Fibroblast of skin of scalp (primary cell): ENCODE measurements at places on chromosomes 7 and 10.

DNA sequence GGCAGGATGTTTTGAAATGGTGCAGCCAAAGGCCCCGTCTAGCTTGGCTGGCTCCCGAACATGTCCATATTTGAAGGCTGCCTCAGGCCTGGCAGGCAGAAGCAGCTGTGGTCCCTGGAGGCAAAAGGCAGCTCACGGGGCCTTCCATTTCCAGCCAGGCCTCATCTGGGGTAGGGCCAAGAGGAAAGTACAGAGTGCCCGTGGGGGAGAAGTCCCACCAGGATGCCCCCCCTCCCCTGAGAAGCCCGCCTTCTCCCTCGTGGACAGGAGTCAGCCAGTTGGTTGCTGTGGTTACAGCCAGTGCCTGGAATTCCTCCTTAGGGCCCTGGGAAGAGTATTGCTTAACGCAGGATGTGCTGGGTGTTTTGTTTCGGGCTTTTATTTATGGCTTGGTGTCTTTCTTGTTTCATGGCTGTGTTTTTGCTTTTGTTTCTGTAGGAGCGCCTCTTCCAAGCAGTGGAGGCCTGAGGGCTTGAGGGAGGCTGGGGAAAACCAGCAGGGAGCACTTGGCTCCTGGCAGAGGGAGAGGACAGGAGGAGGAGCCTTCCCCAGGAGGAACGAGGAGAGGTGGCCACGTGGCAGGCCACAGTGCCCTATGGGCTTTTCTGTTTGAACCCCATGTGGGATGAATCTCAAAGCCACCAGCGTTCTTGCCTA, 45.4 kb downstream of the CHST3 start:
- peak; percentile 98 for DNase-seq

DNA sequence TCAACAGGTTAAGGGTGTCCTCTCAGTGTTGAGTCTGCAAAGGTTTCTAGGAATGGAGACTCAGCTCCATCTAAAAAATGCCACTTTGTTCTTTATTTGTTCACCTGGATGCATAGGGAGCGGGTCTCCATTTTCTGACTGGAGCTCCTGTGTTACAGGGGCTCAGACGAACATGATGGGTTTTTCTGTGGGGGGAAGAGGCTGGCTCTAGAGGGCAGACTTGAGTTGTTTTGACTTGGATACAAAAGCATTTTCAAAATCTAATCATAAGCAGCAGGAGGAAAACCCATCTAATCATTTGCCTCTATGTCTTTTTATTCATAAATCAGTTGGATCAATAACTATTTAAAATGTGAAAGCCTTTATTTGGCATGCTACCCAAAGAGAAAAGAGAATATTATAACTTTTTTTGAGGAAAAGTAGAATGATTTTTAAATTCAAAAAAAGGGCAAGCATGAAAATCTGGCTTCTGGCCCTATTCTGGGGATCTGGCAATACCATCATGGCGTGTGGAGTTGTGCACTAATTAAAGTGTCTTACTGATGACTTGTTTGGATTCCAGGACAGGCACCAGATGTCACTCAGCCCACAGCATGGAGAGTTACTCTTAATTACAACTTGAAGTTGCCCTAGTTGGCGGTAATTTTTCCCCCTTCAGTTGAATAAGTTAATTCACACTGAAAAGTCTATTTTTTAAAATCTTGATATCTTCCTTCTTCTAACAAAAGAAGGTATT, 594.9 kb downstream of the REEP3 start:
- peak; percentile 15 for DNase-seq

DNA sequence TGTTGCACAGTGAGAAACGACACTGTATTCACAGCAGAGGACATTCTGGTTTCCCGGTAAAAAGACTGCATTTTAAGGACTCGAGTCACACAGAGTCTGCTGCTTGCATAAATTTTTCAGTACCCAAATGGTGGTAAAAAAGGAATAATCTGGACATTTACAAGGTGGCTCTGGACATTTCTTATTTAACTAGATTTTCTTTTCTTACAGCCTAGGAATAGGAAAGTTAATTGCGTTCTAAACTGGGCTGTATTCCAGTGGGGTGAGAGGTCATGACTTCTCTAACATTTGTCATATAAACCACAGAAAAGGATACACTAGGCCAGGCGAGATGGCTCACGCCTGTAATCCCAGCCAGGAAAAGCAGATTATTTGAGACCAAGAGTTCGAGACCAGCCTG, 237.5 kb upstream of the KLF6 start:
- no peak for DNase-seq

DNA sequence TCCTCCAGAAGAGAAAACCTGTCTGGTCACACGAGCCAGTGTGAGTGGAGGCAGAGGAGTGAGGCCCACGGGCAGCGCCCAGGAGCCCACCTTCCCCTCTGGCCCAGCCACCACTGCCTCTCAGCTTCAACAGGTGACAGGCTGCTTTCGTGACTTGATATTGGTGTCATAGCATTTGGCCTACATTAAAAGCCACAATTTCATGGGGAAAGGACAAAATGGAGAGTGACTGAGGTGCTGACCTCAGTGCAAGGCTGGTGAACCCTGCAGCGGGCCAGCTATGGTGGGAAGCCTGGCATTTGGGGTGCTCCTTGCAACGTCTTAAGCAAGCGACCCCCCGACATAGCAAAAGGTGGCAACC, 21.3 kb downstream of the ECHDC3 start:
- DNase-seq, result no peak

DNA sequence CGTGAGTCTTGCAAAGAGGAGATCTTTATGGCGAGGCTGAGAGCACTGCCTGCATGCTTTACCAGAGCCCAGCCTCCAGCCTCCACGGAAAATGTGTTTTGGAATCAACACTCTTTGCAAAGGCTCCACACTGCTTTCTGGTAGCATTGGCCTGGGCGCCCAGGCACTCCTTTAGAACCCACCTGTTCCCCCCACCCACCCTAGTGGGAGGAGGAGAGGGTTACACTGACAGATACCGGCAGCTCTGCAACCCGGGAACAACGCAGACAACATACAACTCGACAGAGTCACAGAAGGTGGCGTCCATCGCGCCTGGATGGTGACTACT, 5.5 kb upstream of the MNX1 start:
- no peak for DNase-seq

GRCh38 chr10:88057720-88058119, 194.3 kb downstream of the PTEN start:
- no peak for DNase-seq

- no peak for DNase-seq
Measured at GRCh38 chr10:119689016-119689580, 36.8 kb upstream of the INPP5F start.

GRCh38 chr7:127413962-127414361, 21.5 kb upstream of the ZNF800 start:
- no peak for DNase-seq

DNA sequence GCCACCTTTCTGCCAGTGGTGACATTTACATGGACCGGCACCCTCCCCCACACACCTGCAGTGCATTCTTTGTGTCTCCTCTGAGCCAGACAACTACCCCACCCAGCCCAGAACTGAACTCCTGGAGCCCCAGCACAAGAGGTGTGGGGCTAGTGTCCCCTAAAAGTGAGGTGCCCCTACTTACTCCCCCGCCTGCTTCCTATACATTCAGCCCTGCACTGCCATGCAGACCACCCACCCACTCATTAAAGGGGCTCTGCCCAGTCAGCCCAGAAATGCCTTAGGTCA, 1.9 kb downstream of the SAP25 start:
- no peak for DNase-seq

DNA sequence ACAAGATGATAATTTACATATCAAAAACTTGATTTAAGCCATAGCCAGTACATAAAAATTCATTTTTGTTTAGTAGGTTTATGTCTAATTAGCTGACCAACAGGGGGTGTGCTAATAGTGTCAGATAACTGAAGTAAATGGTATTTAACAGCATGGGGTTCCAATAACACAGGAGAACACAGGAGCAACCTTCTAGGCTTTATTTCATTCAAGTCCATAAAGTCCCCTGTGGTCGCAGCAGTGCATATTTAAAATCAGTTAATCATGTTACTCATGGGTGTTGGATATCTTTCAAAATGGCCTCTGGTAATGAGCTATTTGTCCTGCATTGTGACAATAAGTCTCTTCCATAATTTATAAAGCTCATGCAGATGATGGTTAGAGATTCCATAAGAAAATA, 238.6 kb downstream of the CNTNAP2 start:
- no peak for DNase-seq
